ENCODE measurements at places on chromosomes 11 and 22. TPM values are rescaled to one million over a fixed set of nuclear protein-coding genes. Genes with fewer than 3 reads are reported as not detected.

MS4A3 gene
- total RNA-seq = not detected

TSPO gene
- total RNA-seq = 284 TPM

DMC1 gene
- 3.2 TPM for total RNA-seq

MISFA gene
- total RNA-seq = 0.31 TPM

Data from aortic smooth muscle cell (primary cell).